Suprapubic skin (tissue), 4 donors: ENCODE measurements at places on chromosomes 4 and X.

- DNase-seq, result no peak
- no peaks in the 10 kb centered on the region for H3K4me1 ChIP-seq
- H3K27me3 ChIP-seq, result no peaks in the 10 kb centered on the region
- H3K36me3 ChIP-seq, result no peaks in the 10 kb centered on the region
- H3K27ac ChIP-seq, result no peak overlapping the region
These were observed 113.0 kb downstream of the MMRN1 start for GRCh38 chr4:90007494-90008167.

DNA sequence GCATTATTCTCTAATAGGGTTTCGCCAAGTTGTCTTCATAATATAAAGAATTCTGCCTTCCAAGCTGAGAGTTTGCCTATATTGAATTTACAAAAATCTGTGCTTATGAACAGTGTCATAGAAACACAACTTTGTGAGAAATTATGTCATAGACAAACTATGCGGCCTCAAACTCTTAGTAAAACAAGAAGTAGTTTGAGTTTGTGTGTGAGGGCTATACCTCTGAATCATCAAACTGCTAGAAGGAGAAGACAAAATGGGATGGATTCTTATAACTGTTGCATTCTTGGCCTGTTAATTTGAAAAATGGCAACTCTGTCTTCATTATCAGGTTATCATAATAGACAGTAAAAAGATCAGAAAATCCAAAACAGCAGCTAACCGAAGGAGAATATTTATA is 46.1 kb upstream of the NAP1L5 start:
- H3K27ac ChIP-seq, result no peak overlapping the region
- H3K27me3 ChIP-seq, result no peaks in the 10 kb centered on the region
- no peak for DNase-seq
- peaks cover 62% of the 10 kb centered on the region for H3K36me3 ChIP-seq
- no peak overlapping the region for H3K4me3 ChIP-seq

- no peak overlapping the region for H3K27ac ChIP-seq
- H3K36me3 ChIP-seq, result no peaks in the 10 kb centered on the region
- no peak for DNase-seq
- peak overlapping the region; percentile 63 for H3K4me3 ChIP-seq
- H3K4me1 ChIP-seq, result no peaks in the 10 kb centered on the region
These were observed 824 bp upstream of the HMGB3 start for GRCh38 chrX:150982235-150982787.

- peak overlapping the region; percentile 78 for H3K27ac ChIP-seq
- peak overlapping the region; percentile 51 for H3K4me3 ChIP-seq
- DNase-seq, result no peak
- H3K4me1 ChIP-seq, result peaks cover 14% of the 10 kb centered on the region
- H3K36me3 ChIP-seq, result no peaks in the 10 kb centered on the region
- H3K27me3 ChIP-seq, result no peaks in the 10 kb centered on the region
These were observed 23.9 kb upstream of the APLN start for GRCh38 chrX:129678614-129679195.

DNA sequence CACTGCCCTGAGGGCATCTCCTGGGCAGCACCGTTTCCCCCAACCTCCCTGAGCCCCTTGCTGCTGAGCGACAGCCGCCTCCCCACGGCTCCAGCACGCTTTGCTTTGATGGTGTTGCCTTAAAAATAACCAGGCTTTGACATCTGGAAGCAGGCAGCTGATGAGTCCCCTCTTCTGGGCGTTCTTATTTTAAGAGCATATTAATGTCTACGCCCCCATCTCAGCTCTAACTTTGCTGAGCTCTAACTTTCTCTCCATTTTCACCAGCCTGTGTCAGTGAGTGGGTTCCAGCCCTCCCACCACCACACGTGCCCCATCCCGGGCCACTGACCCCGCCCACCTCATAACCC is 70.2 kb downstream of the ADRA2C start:
- no peaks in the 10 kb centered on the region for H3K36me3 ChIP-seq
- no peak for DNase-seq
- no peak overlapping the region for H3K27ac ChIP-seq
- H3K4me3 ChIP-seq, result no peak overlapping the region

GRCh38 chrX:47311932-47312774 is 58.2 kb upstream of the ZNF157 start:
- no peaks in the 10 kb centered on the region for H3K27me3 ChIP-seq
- no peak overlapping the region for H3K27ac ChIP-seq
- no peak for DNase-seq
- no peak overlapping the region for H3K4me3 ChIP-seq

DNA sequence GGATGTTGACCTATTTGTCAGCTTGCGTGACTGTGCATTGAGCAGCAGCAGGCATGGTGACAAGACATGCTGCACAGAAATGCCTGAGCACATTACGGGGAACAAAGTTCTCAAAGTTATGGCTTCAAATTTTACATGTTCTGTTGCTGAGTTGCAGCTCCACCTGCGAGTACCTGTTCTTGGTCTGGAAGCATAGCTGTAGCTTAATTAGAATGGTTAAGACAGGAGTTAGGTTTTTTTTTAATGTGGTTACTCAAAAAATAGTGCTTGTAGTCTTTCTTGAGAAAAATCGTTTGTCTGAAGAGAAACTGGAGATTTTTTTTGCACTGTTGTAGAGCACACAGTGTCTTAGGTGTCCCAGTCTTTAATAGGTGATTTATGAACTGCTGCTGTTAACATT is 38.8 kb upstream of the GNPDA2 start:
- no peak overlapping the region for H3K27ac ChIP-seq
- DNase-seq, result no peak
- no peaks in the 10 kb centered on the region for H3K36me3 ChIP-seq
- H3K4me3 ChIP-seq, result no peak overlapping the region

DNA sequence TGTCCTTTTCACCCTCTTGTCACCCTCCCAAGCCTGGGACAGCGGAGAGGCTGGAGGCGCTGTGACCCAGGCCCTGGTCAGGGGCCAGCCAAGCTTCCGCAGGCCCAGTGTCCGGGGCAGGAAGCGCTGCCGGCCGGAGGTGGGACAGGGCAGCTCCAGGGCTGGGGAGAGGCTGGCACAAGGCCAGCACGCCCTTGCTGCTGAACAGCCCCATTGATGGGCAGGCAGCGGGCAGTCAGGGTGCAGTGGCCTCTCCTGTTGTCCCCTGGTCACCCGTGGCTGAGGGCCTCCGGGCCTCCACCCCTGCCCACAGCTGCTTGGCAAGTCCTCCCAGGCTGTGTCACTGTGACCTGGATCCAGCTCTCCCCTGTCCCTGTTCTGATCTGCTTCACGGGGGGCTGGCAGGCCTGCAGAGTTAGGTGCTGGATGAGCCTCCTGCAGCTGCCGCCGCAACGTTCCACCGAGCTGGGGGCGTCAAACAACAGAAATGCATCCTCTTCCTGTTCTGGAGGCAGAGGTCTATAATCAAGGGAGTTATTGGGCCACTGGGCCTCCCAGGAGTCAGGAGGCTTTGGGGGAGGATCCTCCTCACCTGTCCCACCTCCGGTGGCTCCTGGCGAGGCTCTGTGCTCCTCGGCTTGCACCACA is 107.9 kb downstream of the PSAPL1 start:
- DNase-seq, result no peak
- peaks cover 7% of the 10 kb centered on the region for H3K27me3 ChIP-seq
- no peaks in the 10 kb centered on the region for H3K36me3 ChIP-seq
- no peak overlapping the region for H3K4me3 ChIP-seq
- peaks cover 8% of the 10 kb centered on the region for H3K4me1 ChIP-seq

DNA sequence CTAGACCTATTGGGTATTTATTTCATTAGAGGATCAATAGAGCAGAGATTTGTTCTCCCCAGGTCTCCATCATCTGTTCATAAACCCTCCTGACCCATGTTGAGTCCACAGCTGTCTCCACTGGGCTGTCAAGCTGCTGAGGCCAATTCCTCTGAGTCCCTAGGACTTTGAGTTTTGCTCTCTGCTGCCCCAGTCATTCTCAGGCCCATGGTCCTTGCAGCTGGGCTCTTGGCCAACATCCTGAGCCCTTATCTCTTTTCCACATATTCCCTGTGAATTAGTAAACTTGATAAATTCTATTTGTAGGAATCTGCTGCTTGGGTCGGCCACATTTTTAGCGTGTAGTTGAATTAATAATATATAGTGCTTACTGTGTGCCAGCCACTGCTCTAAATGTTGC is 41.9 kb downstream of the FHL1 start:
- H3K27ac ChIP-seq, result no peak overlapping the region
- peaks cover 2% of the 10 kb centered on the region for H3K4me1 ChIP-seq
- no peaks in the 10 kb centered on the region for H3K27me3 ChIP-seq
- no peak for DNase-seq
- no peaks in the 10 kb centered on the region for H3K36me3 ChIP-seq

DNA sequence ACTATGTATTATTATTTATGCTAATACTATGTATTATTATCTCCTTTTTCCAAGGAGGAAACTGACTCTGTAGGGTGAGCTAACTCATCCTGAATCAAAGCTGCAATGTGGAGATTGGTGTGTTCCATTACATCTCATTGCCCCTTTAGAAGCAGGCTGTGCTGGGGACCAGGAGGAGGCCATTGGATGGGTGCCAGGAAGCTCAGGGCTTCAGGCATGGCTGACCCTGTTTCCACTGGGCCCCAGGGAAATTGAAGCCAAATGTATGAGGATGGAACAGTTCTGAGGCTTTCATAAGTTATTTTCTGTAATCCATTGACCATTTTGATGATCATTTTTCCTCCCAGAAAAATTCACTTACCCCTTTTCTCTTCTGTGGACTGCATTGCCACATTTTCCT is 418.8 kb upstream of the ZFP42 start:
- H3K27ac ChIP-seq, result no peak overlapping the region
- no peaks in the 10 kb centered on the region for H3K27me3 ChIP-seq
- DNase-seq, result no peak
- no peaks in the 10 kb centered on the region for H3K4me1 ChIP-seq

- H3K27ac ChIP-seq, result no peak overlapping the region
- H3K4me3 ChIP-seq, result no peak overlapping the region
- DNase-seq, result no peak
- H3K27me3 ChIP-seq, result no peaks in the 10 kb centered on the region
- H3K4me1 ChIP-seq, result no peaks in the 10 kb centered on the region
These were observed 5.9 kb upstream of the GPKOW start for GRCh38 chrX:49129427-49129826.

DNA sequence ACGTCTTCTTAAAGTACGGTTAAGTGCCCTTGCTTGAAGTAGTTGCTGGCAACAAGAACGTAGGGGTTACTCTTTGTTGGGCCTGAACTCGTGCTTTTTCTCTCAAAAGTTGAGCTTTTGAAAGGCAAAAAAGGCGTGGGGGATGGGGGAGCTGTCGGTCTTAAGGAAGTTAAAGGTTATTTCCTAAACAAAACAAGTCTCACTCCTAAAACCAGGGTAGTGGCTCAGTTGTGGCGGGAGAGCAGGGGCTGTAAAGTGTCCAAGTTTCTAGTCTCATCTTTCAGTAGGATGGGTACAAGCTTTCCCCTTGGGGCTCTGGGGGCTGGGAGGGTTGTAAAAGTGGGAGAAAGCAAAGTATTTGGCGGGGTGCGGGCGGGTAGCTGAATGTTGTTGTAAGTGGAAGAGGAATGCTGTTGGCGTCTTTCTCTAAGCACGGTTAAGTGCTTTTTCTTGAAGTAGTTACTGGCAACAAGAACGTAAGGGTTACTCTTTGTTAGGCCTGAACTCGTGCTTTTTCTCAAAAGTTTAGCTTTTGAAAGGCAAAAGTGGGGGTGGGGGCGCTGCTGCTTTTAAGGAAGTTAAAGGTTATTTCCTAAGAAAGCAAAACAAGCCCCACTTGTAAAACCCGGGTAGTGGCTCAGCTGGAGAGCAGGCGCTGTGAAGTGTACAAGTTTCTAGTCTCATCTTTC is 904 bp upstream of the WDR1 start:
- DNase-seq, result no peak
- peaks cover 23% of the 10 kb centered on the region for H3K36me3 ChIP-seq
- peak overlapping the region; percentile 79 for H3K4me3 ChIP-seq
- H3K27ac ChIP-seq, result peak overlapping the region; percentile 98

GRCh38 chr4:26884486-26884988 is 23.9 kb downstream of the STIM2 start:
- DNase-seq, result no peak
- H3K36me3 ChIP-seq, result no peaks in the 10 kb centered on the region
- peaks cover 16% of the 10 kb centered on the region for H3K4me1 ChIP-seq
- no peak overlapping the region for H3K4me3 ChIP-seq

- no peaks in the 10 kb centered on the region for H3K27me3 ChIP-seq
- no peaks in the 10 kb centered on the region for H3K36me3 ChIP-seq
- no peak overlapping the region for H3K4me3 ChIP-seq
- no peaks in the 10 kb centered on the region for H3K4me1 ChIP-seq
- H3K27ac ChIP-seq, result no peak overlapping the region
- no peak for DNase-seq
These were observed 127.4 kb downstream of the ANAPC10 start for GRCh38 chr4:144970597-144970996.

DNA sequence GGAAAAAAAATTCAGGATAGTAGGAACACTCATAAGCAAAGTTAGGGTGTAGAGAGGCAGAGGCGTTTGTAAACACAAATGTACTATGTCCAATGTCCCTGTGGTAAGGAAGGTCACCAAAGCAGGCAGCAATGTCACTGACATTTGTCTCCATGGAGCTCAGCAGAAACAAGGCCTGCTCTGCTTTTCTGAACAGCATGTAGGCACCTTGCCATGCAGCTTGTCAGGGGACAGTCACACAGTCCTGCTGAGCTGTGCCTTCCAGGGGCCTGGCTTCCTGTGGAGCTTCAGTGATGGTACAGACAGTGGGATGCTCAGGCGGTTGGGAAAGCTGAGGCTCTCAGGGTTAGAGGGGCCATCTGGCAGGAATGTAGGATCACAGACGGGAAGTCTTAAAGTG is 74.5 kb upstream of the HS3ST1 start:
- no peak overlapping the region for H3K27ac ChIP-seq
- H3K4me1 ChIP-seq, result peaks cover 10% of the 10 kb centered on the region
- no peak overlapping the region for H3K4me3 ChIP-seq
- H3K36me3 ChIP-seq, result no peaks in the 10 kb centered on the region
- no peaks in the 10 kb centered on the region for H3K27me3 ChIP-seq

GRCh38 chr4:81571105-81571504 is 99.4 kb upstream of the RASGEF1B start:
- DNase-seq, result no peak
- no peaks in the 10 kb centered on the region for H3K27me3 ChIP-seq
- no peaks in the 10 kb centered on the region for H3K4me1 ChIP-seq
- H3K27ac ChIP-seq, result no peak overlapping the region

GRCh38 chr4:56530269-56531148 is 24.9 kb downstream of the ARL9 start:
- H3K27ac ChIP-seq, result no peak overlapping the region
- peaks cover 6% of the 10 kb centered on the region for H3K27me3 ChIP-seq
- H3K36me3 ChIP-seq, result no peaks in the 10 kb centered on the region
- DNase-seq, result peak; percentile 91
- peaks cover 14% of the 10 kb centered on the region for H3K4me1 ChIP-seq
- peak overlapping the region; percentile 59 for H3K4me3 ChIP-seq

DNA sequence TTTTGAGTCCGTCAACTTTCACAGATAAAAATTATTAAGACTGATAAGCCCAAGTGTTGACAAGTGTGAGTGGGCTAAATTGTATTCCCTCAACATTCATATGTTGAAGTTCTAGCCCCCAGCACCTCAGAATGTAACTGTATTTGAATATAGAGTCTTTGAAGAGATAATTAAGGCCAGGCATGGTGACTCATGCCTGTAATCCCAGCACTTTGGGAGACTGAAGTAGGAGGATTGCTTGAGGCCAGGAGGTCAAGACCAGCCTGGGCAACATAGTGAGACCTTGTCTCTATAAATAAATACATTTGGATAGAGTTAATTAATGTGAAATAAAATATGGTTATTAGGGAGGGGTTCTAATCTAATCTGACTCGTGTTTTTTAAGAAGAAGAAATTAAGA is 29.7 kb upstream of the SLC25A4 start:
- no peak overlapping the region for H3K4me3 ChIP-seq
- H3K27me3 ChIP-seq, result no peaks in the 10 kb centered on the region
- no peak for DNase-seq
- H3K4me1 ChIP-seq, result peaks cover 9% of the 10 kb centered on the region

- DNase-seq, result no peak
- no peaks in the 10 kb centered on the region for H3K36me3 ChIP-seq
- H3K4me3 ChIP-seq, result no peak overlapping the region
- H3K4me1 ChIP-seq, result no peaks in the 10 kb centered on the region
- no peak overlapping the region for H3K27ac ChIP-seq
These were observed 126.2 kb upstream of the ZDHHC15 start for GRCh38 chrX:75648803-75649588.
